ENCODE measurements at places on chromosomes 12 and 14. TPM values are rescaled to one million over a fixed set of nuclear protein-coding genes. Genes with fewer than 3 reads are reported as not detected.
A peak's percentile ranks its signal among the peaks of the same experiment; 100 is the strongest.

- DNase-seq, result no peak
Measured at GRCh38 chr14:34693228-34693939, 21.0 kb downstream of the CFL2 start.

GRCh38 chr12:53944907-53945847 lies 6.5 kb downstream of the HOXC13 start:
- DNase-seq, result no peak

DNA sequence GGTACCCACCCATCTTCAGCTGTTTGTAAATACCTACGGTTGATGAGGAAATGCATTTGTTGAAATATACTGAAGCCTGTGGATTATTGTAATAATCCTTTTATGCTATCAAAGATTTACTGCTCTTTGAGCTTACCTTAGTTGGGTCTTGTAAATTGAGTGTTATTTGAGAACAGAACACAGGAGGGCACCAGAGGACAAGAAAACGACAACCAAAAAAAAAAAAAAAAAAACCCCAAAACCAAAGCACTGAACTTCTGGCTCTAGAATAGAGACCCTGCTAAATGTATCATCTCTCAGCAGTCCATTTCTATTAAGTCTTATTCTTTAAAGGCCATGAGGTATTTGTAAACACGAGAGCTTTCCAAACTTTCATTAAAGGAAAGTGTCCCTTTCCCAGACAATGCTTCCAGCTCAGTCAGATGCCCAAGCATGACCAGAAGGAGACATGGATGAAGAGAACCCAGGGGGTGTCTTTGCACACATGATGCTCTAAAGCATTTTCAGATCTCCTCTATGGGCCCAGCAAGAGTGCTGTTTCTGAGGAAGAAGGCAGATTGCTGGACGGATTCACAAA lies 763.9 kb downstream of the NRXN3 start:
- peak; percentile 19 for DNase-seq

DNA sequence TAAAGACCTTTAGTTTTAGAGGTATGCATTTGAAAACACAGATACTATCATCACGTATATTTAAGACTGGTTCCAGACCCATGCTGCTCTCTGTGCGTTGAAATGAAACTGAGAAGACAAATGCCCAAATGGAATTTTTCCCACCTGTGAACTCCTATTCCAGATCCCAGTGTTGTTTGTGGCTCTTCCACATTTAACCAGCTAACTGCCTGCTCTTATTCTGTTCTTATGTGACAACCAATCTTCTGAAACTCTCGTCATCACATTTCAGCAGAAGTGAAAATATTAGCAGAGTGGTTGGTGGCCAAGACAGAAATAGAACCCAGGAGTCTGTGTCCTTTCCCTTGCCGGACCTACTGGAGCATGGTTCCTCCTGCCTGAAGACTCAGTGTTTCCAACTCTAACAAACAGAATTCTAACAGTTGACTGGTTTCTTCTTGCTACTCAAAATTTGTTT lies 460.2 kb downstream of the RAD51B start:
- no peak for DNase-seq

- no peak for DNase-seq
Measured at GRCh38 chr12:49643961-49644619, 20.7 kb downstream of the PRPF40B start.

The CFAP73 gene
- not detected for total RNA-seq

The PTGER2 gene
- total RNA-seq, result 37.8 TPM

The SIRT4 gene
- 2.1 TPM for total RNA-seq

The TEX22 gene
- total RNA-seq, result 0.06 TPM
